T-helper 1 cell treated with Interleukin-12 subunit alpha and Interleukin-12 subunit beta and Interleukin-4 antibody, amounts not matched to agents 30 ng/mL and 1 ng/mL, for 36 hours (primary cell): ENCODE measurements at places on chromosomes 11 and 22. TPM values are rescaled to one million over a fixed set of nuclear protein-coding genes. Genes with fewer than 3 reads are reported as not detected.

The MRGPRE gene
- not detected in 2 replicates for total RNA-seq

The SYT7 gene
- total RNA-seq: not detected in 2 replicates

The PACSIN2 gene
- 28.7 and 30.0 TPM in 2 replicates for total RNA-seq

The FOLH1 gene
- not detected in 2 replicates for total RNA-seq

The FAR1 gene
- 56.0 and 64.8 TPM in 2 replicates for total RNA-seq

The CHST1 gene
- 0.17 TPM in 1 of 2 replicates, not detected in the other for total RNA-seq

The BBS1 gene
- 21.5 and 23.4 TPM in 2 replicates for total RNA-seq
